ENCODE measurements at places on chromosomes 1 and 21. TPM values are rescaled to one million over a fixed set of nuclear protein-coding genes. Genes with fewer than 3 reads are reported as not detected.

HES3 gene
- not detected for total RNA-seq

CD101 gene
- 0.60 TPM for total RNA-seq

FCER1G gene
- total RNA-seq: not detected

TMEM269 gene
- 0.40 TPM for total RNA-seq

NT5C1A gene
- not detected for total RNA-seq

Measured in A549 treated with CpdA at 1 μM for 4 hours (cell line).